8988T (cell line): ENCODE measurements at places on chromosomes 2 and 18.

GRCh38 chr2:43201497-43201896 is 24.9 kb downstream of the ZFP36L2 start:
- DNase-seq: no peak

GRCh38 chr2:42558827-42559226 is 9.6 kb upstream of the MTA3 start:
- no peak for DNase-seq

- no peak for DNase-seq
These were observed 186.5 kb upstream of the TPO start for GRCh38 chr2:1226766-1227165.

DNA sequence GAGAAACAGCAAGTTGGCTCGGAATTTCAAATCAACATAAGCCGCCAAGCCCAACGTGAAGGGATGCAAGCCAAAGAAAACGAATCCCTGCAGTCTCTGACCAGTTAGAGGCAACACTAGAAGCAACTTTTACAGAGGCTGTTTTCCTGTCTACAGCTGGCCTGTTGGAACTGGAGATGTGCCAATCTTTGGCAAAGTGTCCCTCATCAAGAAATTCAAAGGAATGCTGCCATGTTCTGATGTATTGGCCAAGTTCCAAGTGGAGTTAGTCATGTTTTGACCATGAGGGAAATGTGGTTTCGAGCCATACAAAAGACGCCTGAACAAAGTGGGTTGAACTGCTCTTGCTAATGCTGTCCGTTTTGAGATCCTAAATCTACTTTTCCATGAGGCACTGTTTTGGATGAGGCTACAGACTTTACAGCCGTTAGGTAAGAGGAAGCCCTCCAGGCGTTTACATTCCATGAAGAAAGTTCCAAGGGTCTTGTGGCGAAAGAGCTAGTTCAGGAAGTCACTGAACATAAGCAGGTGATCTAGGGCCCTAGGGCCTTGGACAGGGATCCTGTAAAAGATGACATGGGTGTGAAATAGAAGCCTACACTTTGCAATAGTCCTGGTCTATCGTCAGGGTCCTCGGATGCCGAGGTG is 140.7 kb upstream of the PXDN start:
- no peak for DNase-seq

GRCh38 chr18:46939337-46939963 is 22.0 kb downstream of the KATNAL2 start:
- no peak for DNase-seq

DNA sequence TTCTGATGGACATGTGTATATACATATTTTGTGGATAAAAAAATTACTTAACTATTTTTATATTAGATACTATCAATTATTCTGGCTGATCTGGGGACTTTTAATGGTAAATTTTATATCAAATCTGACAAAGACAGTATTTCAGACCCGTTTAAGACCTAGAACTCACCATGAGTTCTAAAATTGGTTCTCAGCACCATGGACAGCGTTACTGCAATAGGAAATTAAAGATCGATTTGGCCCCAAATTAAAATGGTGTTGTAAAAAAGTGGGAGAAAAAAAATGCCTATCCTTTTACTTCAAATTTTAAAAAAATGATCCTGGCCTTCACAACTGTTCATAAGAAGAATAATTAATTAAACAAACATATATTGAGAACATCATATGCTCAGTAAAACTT is 919 bp upstream of the SCN2A start:
- no peak for DNase-seq

DNA sequence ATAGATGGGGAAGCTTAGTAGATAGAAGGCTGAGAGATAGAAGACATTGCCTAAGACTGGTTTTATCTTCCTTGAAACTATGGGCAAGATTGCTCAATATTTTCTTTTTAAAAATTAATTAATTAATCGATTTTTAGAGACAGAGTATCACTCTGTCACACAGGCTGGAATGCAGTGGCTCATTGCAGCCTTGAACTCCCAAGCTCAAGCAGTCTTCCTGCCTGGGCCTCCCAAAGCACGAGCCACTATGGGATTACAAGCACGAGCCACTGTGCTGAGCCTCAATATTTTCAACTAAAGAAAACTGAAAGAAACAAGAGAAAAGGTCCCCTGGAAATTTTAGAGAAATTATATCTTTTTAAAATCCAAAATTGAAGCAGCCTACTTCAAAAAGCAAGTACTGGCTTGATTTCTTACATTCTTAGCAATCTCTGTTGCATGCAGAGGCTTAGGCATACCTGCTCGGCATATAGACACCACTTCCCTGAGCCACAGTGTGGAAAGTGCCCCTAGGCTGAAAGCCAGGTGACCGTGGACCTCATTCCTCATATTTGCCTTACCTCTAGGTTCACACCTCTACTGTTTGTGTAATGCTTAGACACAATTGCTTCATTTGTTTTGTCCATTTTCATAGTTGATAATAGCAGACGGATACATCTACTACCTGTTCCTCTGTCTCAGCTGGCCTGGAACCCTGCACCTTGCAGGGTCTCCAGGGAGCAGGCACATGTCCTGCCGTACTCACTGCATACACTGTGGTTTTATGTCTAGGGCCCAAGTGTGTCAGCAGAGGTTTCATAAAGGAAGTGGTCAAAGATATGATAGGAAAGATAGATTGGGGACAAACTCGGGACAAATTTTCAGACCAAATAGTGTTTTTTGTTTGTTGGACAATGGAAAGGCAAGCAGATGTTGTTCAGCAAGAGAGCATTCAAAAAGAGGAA is 166.5 kb upstream of the ALPP start:
- DNase-seq: no peak

GRCh38 chr2:229160180-229160579 is 110.9 kb downstream of the PID1 start:
- no peak for DNase-seq

- DNase-seq: no peak
These were observed 136.2 kb downstream of the CDH2 start for GRCh38 chr18:28040716-28041115.

DNA sequence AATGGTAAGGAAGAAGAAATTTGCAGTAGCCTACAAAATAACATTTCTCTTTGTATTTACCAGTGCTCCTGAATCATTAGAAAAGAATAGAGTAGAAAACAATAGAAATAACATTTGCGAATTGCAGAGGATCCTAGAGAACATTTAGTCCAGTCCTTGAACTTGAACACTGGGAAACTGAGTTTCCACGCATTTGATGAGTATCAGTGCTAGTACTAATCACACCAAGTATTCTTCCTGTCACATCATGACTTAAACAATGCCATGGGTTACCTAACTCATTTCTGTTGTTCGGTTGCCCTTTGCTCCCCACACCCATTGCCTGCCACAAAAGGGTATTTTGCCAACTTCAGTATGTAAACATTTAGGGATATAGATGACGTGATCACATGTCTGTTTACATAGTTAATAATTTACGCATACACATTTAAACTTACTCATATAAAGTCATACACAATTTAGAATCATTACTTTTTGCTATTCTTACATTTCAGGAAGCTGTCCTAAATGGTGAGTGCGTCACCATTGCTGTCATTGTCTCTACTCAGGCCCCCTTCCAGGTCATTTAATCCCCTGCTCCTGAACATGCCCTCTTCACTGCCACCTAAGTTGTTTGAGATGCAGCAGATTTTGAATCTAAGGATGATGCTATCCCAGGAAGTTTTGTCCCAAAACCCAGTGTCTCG is 42.3 kb downstream of the CRIM1 start:
- no peak for DNase-seq

DNA sequence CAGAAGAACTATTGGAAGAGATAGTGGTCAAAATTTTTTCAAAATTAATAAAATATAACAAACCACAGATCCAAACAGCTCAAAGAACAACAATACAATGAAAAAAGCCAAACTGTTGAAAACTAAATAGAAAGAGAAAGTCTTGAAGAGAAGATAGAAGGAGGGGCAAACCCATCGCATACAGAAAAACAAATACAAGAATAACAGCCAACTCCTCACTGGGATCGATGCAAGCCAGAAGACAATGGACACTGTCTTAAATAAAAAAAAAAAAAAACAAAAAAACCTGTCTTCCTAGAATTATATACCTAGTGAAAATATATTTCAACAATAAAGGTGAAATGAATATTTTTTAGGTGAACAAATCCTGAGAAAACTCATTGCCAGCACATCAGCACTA is 34.1 kb upstream of the ARHGAP25 start:
- no peak for DNase-seq

DNA sequence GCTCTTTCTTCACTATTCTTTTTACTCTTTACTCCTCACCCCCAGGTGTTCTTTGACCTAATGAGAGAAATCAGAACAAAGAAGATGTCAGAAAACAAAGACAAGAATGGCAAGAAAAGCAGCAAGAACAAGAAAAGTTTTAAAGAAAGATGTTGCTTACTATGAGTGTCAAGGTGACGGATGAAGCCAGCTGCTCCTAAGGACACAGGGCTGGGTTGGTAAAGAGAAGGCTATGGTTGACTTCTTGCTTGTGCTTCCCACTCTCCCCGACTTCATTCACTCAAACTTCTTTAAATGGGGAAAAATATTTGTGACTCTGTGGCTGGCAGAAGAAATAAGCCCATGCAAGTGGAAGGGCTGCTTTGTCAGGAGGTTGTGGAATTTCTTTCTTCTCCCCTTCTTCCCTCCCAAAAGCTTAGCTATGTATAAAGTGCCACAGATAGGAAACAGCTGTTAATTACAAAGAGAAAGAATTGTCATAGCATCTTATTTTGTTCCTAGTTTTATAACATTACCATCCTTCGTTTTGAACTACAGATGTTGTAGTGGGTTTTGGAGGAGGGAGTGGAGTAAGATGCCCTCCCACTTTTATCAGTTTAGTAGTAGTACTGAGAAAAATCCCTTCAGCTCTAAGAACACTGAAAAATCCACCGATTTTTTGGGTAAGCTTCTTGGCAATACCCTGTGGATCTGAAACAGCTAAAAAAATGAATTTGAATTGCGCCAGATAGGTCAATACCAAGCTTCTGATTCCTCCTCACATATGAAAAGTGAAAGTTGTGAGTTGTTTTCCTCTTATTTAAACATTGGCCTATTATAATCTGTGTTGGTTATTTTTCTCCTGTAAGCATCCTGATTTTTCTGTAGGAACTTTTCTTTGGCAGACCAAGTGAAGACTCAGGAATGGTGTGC is 40.7 kb downstream of the RALB start:
- no peak for DNase-seq

DNA sequence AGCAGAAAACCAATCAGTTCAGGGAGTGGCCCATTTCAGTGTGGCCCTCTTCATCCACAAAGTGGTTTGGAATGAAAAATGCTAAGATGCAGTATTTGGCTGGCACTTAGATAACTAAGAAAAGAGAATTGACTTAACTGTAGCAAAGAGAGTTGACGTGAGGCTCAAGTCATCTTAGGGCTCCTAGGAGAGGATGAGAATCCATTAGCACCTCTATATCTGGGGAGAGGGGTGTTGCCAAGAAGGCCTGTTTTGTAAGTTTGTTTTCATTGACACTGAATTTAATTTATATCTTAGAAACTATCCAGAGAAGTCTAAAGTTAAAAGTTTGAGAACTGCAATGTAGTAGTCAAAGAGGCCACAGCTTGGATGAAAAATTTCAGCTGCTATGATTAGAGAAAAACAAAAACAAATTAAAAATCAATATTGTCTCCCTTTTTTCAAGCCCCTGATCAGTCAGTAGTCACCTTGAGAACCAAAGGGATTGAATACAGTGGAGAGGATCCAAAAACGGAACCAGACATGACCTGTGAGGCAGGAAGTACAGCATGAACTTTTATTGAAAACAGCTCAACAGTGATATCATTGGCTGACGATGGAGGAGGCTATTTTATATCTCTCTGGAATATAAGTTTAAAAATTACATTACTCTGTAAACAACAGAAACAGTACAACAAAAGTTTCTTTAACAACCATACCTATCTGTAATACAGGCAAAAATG is 52.7 kb downstream of the PHLPP1 start:
- no peak for DNase-seq

GRCh38 chr18:9828506-9829396 is 57.0 kb upstream of the TXNDC2 start:
- DNase-seq: no peak

DNA sequence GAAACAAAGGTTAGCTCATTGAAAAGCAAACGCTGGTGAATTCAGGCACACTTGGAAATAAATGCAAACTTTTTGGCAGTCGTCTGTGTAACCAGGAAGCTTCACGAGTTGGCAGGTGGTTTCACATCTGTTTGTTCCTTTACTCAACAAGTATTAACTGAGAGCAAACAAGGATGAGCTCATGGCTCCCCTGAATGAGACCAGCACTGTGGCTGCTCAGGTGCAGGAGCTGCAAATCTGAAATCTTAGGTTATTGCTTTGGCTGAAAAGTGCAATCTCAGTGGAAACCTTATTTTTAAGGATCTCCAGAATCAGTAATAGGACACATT is 46.3 kb downstream of the SH3RF3 start:
- no peak for DNase-seq

- DNase-seq: no peak
These were observed 500.9 kb downstream of the FBXO15 start for GRCh38 chr18:73646772-73647171.

DNA sequence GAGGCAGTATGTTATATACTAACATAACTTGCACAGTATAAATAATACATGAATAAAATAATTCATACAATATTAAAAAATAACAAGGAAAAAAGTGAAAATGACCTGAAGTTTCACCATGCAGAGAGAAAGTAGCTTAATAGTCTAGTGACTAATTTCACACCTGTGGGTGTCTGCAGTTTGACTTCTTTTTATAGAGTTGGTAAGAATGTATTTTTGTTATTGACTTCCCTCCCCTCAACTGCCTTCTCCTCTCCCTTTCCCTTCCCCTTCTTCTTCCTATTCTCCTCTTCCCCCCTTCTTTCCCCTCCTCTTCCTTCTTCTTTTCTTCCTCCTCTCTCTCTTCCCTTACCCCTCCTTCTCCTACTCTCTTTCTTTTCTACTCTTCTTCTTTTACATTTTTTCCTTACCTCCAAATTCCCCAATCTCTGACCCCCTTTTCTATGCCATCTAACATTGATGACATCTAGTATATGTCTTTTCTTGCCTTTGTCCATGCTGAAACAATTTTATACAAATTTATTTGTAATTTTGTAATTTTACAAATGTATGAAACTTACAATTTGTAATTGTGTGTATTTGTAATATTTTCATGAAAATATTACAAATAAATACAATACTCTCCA is 3.1 kb downstream of the DNAH6 start:
- DNase-seq: no peak

DNA sequence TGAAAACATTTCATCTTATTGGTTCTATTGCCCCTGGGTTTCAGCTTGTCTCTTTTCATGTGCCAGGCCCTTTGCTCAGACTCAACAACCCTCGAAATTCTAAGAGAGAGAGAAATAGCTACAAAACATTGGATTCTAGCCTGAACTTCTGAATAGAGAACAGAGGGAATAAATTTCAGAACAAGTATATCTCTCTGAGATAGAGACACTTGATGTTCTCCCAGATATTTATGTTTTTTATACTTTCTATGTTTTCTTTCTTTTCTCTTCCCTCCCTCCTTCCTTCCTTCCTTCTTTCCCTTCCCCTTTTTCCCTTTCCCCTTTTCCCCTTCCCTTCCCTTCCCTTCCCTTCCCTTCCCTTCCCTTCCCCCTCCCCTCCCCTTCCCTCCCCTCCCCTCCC is 279.5 kb upstream of the SPRED2 start:
- no peak for DNase-seq

GRCh38 chr18:57352761-57353136 is 392 bp downstream of the ST8SIA3 start:
- no peak for DNase-seq

GRCh38 chr18:42480441-42480840 is 525.4 kb downstream of the PIK3C3 start:
- DNase-seq: no peak
